Fibroblast of skin of right quadriceps (primary cell): ENCODE measurements at places on chromosomes 4 and X.

GRCh38 chr4:40800064-40800463, 50.3 kb downstream of the NSUN7 start:
- DNase-seq = no peak

DNA sequence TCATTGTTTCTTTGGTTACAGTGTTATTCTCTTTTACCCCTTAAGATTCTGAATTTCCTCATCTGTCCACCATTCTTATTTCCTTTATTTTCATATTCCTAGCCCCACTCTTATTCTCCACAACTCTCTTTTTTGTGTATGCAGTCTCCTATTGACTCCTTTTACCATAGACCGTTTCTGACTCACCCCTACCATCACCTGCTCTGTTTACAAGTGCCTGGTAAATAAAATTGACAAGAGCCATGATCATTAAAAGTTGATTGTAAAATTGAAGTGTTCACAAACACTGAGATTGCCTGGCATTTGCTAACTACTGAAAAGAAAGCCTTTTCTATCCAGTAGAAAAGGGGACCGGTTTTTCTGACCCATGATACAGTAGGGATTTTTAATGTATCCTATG, 54.4 kb downstream of the MRPL1 start:
- DNase-seq = no peak

DNA sequence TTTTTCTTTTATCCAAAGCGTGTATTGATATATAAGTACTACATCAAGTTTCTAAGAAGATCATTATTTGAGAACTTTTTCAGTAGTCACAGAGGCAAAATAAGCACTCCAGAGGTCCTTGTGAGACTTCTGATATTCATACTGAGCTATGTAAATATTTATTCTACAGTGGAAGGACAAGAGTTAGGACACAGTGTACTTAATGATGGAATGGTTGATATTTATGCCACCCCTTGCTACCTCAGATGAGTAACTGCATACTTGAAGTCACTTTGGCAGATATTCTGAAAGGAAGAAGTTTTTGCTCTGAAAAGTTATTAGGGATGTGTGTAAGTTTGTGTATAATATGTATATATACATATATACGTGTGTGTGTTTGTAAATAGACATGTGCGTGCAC, 30.3 kb downstream of the MAGEA1 start:
- DNase-seq = no peak

- peak; percentile 89 for DNase-seq
Observed at GRCh38 chr4:77022560-77023179, 53.1 kb downstream of the CCNI start.

- DNase-seq = peak; percentile 25
Observed at GRCh38 chr4:183130328-183131155, 31.5 kb downstream of the WWC2 start.

GRCh38 chr4:144115519-144115918, 25.0 kb downstream of the GYPA start:
- DNase-seq = no peak

DNA sequence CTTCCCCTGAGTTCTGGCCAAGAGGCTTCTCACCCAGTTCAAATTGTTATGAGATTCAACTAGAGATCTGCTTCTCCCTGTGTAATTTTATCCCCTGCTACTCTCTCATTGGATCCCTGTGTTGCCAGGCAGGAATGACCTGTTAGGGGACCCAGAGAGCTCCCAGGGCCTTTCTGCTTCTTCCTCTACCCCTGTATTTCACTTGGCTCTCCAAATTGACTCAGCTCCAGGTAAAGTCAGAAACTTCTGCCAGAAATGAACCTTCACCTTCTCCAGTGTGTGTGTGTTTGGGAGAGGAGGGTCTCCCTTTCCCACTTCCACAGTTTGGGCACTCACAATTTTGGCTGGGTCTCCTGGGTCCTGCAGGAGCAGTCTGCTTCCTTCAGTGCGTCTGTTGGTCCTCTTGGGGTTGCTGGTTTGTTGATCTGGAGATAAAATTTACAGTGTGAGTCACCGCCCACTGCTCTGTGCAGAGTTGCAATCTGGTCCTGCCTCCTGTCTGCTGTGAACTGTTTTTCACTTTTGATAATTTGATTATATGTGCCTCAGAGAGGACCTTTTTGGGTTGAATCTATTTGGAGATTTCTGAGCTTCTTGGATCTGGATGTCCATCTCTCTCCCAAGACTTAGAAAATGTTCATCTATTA, 112.4 kb upstream of the EDA2R start:
- DNase-seq = no peak

- DNase-seq = no peak
Observed at GRCh38 chr4:9921326-9921725, 100.0 kb downstream of the SLC2A9 start.
